Activated T-cell treated with anti-CD3 and anti-CD28 coated beads, Interleukin-2, amount 50 U/mL, for 72 hours (primary cell): ENCODE measurements at places on chromosomes 4 and X. TPM values are rescaled to one million over a fixed set of nuclear protein-coding genes. Genes with fewer than 3 reads are reported as not detected.

Gene DGAT2L6
- not detected for total RNA-seq

Gene MUC7
- not detected for total RNA-seq

Gene LDOC1
- 2.3 TPM for total RNA-seq

Gene PABPC4L
- total RNA-seq: not detected

Gene DUX4
- total RNA-seq: not detected
